HAP-1 (cell line): ENCODE measurements at places on chromosomes 12 and 14.

DNA sequence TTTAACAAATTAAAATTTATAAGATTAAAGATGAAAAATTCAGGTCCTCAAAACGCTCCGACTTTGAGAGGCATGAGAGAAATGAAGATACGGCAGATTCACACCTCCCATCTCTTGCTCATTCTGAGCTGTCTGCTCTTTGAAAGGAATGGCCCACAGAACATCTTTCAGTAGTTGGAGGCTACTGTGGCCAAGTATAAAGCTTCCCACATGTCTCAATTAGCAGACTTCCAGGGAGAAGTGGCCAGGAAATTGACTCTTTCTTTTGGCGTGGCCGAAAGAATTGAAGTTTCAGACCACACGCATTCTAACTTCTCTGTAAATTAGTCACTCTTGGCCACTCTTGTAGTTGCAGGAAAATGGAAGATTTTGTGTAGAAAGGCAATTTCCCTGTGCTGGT lies 129.2 kb downstream of the DIP2B start:
- DNase-seq: no peak

GRCh38 chr14:94944636-94945258 lies 174.8 kb upstream of the GSC start:
- DNase-seq: no peak

GRCh38 chr12:68823696-68824095 lies 15.7 kb downstream of the MDM2 start:
- no peak for DNase-seq

GRCh38 chr14:56087671-56088471 lies 30.3 kb upstream of the PELI2 start:
- DNase-seq: peak; percentile 31

DNA sequence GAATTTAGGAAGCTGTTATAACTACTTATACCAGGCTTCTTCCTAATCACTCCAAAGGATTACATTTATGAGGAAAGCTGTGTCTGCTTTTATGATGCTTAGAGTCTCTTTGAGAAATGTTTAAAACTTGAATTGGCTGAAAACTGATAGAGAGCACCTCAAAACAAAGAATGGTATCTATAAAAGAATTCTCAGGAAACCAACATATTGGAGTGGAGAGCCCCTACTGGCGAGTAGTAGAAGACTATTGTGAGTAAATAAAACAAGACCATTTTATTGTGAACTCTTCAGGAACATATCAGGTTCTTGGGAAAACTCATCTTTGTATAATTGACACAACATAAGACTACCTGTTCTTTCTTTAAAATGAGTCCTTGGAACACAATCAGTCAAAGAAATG lies 578.6 kb downstream of the RERGL start:
- peak; percentile 23 for DNase-seq
